Right hindlimb (tissue), 1 donor: ENCODE measurements at places on chromosomes 13 and 19.
A peak's percentile ranks its signal among the peaks of the same experiment; 100 is the strongest.

DNA sequence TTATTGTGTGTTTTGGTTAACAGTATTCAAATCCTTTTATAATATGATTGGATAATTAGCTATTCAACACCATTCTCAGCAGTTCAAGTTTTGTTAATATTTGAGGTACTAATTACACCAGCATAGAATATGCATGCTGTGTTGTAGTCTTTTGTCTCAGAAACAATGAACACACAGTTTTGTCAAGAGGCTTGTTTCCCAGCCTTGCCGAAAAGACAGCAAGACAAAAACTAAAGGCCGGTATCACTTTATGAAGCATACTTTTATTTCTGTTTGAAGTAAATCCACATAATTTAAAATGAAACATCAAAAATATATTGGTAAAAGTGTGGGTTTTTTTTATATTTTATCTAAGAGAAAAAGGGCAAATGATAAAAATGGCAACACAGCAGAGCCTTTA lies 7.5 kb downstream of the GPR180 start:
- no peak for DNase-seq

DNA sequence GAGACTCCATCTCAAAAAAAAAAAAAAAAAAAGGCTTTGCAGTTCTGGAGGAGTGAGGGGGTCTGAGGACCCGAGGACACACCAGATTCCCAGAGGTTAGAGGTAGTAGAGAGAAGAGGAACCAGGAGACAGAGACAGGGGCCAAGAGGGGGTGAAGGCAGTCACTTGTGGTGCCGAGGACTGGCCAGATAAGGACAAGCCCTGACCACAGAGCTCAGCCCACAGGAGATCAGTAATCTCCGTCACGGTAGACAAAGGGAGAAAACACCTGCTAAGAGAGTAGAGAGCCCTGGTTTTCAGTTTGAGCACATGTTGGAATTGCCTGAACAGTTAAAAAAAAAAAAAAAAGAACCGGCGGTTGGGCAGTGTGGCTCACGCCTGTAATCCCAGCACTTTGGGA lies 1.7 kb upstream of the PRAM1 start:
- DNase-seq: no peak

DNA sequence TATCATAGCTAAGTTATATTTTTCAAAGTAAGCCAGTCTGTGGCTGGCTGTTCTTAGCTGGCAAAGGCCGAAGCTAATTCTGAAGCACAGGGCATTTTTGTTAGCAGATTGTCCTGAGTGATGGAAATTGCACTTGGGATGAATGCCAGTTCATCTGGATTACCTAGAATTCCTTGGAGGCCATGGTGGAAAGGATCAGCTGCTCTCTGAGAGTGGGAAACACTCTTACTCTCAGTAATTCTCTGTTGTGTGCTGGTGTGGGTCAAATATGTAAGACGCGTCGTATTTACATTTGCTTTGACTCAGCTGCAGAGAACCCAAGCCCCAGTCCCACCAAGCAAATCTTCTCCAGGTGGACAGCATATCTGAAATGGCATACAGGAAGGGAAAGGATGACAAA lies 60.7 kb upstream of the C1QTNF9B start:
- DNase-seq: no peak

GRCh38 chr13:73924607-73925006 lies 209.6 kb downstream of the KLF12 start:
- no peak for DNase-seq

GRCh38 chr13:101492251-101492910 lies 39.9 kb downstream of the ITGBL1 start:
- DNase-seq: peak; percentile 34

- DNase-seq: no peak
These were observed 75.6 kb downstream of the ATP8A2 start for GRCh38 chr13:25447396-25447795.

DNA sequence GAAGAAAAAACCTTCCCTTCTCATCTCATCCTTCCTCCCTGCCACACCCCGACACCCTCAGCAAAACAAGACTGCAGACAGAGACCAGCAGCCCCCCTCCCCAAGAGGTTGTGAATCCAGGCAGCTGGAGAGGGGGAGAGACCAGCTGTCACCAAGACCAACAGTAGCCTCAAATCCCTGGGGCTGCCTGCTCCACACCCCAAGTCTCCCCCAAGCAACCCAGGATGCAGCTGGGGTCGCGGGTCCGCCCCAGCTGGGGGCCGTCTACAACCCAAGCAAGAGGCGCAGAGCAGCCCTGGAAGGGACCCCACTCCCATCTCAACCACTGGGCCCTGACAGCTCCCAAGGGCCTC lies 7.1 kb downstream of the KLF16 start:
- no peak for DNase-seq
